ENCODE measurements at places on chromosomes 12 and 14.

GRCh38 chr12:17076028-17076744 lies 470.2 kb upstream of the LMO3 start:
- no peak for DNase-seq

DNA sequence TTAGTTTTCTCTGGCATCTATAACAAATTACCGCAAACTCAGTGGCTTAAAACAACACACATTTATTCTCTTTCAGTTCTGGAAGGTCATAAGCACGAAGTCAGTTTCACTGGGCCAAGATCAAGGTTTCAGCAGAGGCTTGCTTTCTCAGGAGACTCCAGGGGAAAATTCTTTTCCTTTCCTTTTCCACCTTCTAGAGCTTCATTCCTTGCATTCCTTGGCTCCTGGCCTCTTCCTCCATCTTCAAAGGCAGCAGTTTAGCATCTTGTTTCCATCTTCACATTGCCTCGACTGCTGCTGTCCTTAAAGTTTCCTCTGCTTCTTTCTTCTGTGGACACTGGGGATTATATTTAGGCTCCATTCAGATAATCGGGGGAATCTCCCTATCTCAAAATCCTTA lies 106.1 kb downstream of the PDE3A start:
- DNase-seq, result no peak

- no peak for DNase-seq
Observed at GRCh38 chr14:30225176-30225575, 297.5 kb upstream of the PRKD1 start.

DNA sequence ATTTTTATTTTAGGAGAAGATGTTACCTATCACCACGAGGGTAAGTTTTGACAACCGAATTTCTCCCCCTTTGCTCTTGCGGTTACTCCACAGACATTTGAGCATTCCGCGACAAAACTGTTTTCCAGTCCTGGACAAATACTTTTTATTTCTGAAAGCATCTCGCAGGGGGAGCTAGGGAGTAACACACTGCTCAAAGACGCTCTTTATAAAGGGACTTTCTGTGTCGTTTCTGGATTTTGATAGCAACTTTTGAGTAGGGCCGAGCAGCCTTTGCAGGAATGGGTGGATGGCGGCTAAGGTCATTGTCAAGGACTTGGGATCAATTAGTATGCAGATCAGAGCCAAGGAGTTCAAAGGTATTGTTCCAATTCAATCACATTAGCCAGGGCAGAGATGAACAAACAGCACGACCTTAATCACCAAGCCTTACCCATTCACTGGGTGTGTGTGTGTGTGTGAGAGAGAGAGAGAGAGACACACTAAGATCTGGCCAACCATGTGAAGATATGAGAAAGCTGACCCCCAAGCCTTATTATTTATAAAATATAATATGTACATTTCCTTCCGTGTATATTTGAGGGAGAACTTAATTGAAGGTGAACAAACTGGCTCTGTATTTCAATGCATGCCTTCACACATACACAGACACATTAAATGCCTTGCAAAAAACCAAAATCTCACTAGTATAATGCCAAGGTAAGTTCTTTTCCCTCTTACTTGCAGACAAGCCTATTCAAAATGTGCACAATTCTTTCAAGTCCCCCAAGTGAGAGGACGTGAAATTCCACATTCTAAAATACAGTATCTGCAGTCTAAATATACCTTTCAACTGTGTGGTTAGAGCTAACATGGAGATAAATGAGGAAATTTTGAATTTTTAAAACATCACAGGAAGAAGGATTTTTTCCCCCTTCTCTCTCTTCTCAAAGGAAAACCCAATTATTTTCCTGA lies 613.8 kb downstream of the VRK1 start:
- DNase-seq, result no peak

GRCh38 chr14:87097015-87097414 lies 896.0 kb downstream of the GALC start:
- no peak for DNase-seq

GRCh38 chr14:100381395-100382105 lies 58.4 kb downstream of the SLC25A47 start:
- no peak for DNase-seq

GRCh38 chr14:89393222-89393745 lies 23.7 kb downstream of the FOXN3 start:
- DNase-seq, result no peak

DNA sequence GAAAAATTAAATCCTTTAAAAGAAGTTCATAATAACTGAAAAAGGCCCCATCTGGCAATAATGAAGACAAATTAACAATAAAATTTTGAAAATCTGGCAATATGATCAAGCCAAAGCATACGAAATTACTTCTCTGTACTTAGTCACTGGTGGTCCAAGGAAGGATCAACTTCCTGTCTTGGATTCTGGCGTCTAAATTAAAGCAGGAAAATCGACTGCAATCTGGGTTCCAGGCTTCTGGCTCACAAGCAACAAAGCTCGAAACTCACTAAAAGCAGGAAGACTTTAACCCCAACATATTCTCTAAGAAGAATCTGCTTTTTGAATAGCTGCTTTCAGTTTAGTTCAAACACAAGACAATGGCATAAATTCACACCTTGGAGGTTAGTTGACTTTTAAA lies 49.7 kb downstream of the LRIG3 start:
- DNase-seq, result no peak

DNA sequence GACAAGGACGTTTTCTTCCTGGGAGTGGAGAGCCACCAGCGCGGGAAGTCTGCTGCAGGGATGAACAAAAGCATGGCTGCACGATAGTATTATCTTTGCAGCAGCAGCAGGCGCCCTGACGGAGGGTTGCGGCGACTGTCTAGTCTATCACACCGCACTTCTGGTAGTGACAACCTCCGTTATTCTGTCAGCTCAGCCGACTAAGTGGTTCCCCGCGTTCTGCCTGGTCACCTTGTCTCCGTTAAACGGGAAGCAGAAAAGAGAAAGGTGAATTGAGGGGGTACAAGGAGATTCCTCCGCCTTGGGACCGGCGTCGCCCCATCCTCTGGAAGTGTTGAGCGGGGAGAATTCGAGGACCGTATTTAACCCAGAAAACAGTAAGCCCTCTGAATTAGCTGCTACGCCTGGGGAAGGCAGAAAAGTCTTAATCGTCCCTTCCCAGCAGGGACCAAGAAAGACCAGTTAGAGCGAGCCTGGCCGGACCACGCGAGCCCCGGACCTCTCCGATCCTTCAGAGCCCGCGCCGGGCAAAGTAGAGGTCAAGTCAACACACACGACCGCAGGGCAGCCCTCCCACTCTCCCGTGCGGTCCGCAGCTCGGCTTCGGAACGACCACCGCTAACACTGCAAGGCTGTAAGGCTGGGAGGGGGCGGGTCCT lies 536 bp upstream of the DAAM1 start:
- no peak for DNase-seq

DNA sequence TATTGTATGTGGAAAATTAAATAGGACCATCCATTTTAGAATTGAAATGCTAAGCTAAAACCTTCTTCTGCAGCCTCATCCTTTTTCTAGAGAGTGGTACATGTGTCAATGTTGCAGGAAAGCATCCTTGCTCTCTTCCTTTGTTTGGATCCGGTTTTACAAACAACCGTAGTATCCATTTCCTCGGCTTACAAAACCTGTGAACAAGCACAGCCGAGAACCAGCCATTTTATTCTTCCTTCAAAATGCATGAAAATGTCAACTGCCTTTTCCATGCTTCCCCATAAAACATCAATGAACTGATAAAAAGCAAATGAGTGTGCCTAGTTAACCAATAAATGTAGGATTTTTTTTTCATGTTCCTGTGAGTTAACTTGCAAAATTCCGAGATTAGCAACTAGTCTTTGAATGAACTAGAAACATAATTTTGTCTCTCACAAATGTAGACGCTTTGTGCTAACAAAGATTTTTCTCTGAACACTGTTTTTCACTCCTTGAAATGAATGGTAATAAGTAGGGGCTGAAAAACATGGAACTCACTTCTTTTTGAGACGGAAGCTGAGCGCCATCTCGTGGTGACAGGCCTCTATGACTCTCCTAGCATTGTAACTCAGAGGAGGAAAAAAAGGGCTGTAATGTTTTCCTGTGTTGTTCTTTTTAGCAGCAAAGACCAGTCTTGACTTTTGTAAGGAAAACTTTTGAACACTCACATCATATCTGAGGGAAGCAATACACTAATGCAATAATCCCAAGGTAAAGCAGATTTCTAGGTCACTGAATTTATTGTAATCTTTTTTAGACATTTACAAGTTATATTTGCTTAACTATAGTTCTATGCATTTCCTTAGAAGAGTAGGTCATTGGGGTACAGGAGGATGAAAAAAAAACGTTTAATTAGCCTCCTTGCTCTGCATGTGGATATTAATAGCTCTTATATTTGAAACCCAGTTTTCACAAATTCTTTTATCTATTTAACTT lies 157.4 kb upstream of the FOXG1 start:
- no peak for DNase-seq

GRCh38 chr12:59404109-59404650 lies 191.6 kb upstream of the SLC16A7 start:
- no peak for DNase-seq

DNA sequence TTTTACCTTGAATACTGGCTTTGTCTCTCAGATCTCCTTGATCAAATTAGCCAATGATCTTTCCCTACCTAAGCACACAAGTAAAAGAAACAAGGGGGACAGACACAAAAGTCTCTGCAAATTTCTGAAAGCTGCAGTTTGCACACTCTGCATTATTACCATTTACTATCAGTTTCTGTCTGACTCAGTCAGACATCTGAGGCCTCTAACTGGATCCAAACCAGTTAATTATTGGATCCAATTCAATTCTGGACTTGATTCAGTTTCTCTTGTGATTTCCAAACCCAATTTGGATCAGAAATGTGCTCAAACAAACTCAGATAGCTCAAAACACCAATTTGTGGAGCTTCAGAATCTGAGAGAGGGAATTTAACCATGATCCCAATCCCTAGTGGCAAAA lies 16.6 kb downstream of the SSTR1 start:
- no peak for DNase-seq

DNA sequence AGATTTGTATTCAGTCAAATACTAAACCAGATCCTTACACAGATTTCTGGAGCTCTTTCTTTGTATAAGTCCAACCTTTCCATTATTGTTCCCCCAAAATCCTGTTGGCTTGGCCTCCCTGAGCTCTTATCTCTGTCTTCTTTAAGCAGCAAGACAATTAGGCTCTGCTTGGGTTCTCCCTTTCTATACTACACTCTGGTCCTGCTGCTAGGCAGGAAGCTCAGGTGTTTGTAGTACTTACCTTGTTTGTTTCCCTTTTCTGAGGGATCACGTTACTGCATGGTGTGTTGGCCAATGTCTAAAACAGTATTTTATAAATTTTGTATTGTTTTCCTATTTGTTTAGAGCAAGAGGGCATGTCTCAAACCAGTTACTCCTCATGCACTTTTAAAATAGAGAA lies 192.9 kb downstream of the PRKD1 start:
- no peak for DNase-seq

DNA sequence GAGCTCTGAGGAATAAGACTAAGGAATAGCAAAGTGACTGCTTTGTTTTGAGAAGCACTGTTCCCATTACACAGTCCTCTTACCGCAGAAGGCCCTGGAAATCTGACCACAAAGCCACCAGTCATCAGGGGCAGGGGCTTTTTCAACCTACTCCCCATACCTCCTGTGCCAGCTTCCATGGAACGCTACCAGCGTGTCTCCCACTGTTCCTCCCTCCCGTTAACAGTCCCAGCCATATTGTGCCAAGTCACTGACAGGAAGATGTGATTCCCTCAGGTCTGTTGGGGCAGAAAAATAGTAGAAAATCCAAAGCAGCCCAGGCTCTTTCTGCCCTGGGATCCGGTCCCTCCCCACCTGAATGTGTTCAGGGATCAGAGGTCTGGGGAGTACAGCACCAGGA lies 46.6 kb upstream of the VPS33A start:
- DNase-seq, result no peak

DNA sequence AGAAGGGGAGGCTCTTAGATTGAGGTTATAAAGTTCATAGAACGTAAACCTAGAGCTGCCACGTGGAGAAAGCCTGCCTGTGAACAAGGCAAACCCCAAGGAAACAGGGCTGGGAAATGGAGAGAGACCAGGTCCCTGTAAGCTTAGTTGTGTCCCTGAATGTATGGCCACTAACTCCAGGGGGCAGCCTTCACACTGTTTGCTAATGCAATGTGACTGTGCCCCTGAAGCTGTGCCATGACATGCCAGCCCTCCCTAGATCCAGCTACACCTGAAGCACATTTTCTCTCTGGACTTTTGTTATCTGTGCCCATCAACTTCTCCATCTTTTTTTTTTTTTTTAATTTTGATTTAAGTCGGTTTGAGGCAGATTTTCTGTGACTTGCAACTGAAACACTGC lies 60.6 kb upstream of the TMCC3 start:
- DNase-seq, result no peak

- no peak for DNase-seq
Observed at GRCh38 chr14:22900081-22900799, 17.2 kb downstream of the REM2 start.

DNA sequence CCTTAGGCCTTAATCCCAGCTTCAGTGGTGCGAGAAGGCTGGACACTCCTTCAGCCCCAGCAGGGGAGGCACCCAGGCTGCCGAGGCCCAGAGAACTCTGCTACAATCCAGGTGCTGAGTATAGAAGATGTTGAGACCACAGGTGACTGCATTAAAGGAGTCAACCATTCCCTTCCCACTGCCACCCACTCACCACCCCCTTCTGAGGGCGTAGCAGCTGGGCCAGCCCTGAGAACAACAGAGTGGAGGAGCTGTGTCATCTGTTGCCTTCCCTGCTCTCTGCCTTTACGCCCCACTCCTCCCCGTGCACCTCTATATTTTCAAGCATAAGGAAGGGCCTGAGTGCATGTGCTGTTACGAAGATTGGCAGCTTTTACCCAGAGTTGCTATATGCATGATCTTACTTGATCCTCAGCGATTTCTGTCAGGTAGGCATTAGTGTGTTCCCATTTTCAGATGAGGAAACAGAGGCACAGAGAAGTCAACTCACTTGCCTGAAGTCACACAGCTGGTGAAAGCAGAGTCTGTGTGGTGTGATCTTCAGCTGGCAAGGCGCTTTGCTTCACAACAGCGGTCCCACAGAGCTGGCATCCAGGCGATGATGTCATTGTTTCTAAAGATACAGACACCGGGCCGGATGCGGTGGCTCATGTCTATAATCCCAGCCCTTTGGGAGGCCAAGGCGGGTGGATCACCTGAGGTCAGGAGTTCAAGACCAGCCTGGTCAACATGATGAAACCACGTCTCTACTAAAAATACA lies 46.7 kb downstream of the RIN3 start:
- DNase-seq, result no peak

DNA sequence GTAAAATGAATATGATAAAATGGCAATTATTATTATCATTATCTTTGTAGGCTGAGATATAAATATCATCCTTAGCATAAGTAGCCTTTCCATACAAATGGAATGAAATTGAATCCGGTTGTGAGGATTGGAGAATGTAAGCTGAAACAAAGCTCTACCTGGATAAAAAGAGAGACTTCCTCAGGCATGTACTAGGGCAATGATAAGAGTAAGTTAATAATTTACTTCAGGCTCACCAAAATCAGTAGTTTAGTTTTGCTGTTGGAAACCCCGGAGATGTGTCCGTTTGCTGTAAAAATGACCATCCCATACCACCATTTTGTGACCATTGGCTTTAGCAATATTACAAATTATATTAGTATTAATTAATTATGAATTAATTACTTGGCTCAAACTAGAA lies 96.3 kb downstream of the C12orf75 start:
- DNase-seq, result no peak

- no peak for DNase-seq
Observed at GRCh38 chr12:1608713-1609119, 14.3 kb upstream of the FBXL14 start.

GRCh38 chr14:86596024-86596423 lies 1066.1 kb downstream of the FLRT2 start:
- DNase-seq, result no peak
